Activated CD4-positive, alpha-beta T cell treated with anti-CD3 and anti-CD28 coated beads, Interleukin-10, Interleukin-2, amounts not matched to agents 100 ng/mL and 50 ng/mL, durations not matched to agents 16 hours and 8 hours (primary cell): ENCODE measurements at places on chromosomes 6 and 20.

DNA sequence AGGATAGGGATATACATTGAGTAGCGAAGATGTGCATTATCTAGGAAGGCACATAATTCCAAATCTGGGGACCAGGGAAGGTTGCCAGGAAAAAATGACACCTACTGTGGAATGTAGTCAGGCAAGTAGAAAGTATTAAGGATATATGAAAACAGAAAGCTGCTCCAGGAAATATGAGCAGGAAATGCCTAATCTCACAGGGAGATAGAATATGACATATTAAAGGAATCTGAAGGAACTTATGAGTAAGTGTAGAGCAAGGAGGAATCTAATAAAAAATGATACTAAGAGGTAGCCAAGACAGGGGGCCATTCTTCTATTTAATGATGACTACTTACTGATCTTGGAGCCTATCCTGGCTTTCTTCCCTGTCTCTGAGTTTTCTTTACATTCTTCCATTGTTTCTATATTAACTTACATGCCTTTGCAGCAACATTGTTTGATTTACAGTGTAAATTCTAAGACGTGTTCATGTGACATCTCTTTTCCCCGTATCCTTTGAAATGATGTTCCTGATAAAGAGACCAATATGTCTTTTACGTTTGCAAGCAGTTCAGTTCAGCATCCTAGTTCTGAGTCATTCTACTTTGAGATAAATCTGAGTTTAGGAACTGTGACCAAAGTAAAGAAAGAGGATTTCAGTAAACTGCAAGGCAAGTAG lies 58.6 kb downstream of the TINAG start:
- no peak for DNase-seq

- DNase-seq = peak; percentile 17
Measured at GRCh38 chr6:12270551-12271230, 19.5 kb upstream of the EDN1 start.

DNA sequence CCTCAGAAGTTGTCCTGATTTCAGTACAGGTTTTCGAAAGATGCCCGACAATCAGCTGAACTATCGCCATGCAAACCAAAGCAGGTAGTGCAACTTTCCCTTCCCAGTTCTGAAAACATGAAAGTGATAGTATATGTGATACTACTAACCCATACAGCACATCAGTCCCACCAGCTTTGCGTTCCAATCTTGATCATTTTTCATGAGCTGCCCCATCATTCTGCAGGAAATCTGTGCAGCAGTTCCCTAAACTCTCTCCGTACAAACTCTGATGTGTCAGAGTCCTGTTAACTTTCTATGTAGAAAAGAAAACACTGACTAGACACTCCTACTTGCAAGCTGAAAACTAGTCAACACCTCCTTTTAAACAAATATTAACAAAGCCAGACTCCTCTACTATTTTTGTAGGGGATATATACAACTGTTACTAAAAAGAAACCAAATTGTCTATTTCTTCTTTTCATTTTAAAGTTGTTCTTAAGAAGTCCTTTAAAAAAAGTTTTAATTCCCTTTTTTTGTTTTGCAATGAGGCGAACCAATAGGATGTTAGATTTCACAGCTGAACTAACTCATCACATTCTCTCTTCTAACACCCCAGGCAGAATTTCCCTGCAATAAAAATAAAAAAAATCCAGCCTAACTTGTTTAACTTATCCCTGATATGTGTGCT lies 99.6 kb upstream of the DST start:
- DNase-seq = no peak

DNA sequence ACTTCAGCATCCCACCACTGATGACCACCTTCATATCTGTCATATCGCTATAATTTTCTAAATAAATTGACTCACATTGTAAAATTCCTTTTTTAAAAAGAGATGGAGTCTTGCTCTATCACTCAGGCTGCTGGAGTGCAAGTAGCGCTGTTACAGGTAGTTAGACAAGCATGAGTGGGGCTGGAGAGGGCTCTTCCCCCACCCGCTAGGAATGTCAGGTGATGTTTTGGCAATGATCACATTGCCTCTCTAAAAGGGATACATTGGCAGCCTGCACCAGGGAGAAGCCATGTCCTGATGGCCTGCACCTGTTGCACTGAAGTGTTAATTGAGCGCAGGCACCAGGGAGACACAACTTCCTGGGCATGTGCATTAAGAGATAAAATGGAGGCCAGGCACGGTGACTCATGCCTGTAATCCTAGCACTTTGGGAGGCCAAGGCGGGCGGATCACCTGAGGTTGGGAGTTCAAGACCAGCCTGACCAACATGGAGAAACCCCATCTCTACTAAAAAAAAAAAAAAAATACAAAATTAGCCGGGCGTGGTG lies 16.9 kb upstream of the SLC22A16 start:
- DNase-seq = no peak

- DNase-seq = no peak
Measured at GRCh38 chr20:13349235-13349604, 128.1 kb downstream of the ISM1 start.

GRCh38 chr20:41615110-41615509 lies 3.1 kb downstream of the CHD6 start:
- DNase-seq = no peak

DNA sequence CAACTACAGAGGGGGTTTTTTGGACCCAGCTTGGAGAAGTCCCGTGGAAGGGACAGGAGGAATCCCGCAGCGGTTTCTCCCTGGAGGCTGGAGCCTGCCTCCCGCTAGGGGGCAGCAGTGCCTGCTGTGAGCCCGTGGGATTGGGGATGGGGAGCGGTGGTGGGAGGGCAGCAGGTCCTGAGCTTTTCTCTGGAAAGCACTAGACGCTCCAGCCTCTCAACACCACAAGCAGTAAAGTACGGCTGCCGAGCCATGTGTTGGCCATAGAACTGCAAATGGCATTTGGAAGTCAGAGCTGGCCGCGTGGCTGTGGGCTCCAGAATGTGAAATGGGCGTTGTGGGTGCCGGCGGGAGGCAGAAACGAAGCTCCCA lies 47.8 kb downstream of the GMPR start:
- peak; percentile 33 for DNase-seq

DNA sequence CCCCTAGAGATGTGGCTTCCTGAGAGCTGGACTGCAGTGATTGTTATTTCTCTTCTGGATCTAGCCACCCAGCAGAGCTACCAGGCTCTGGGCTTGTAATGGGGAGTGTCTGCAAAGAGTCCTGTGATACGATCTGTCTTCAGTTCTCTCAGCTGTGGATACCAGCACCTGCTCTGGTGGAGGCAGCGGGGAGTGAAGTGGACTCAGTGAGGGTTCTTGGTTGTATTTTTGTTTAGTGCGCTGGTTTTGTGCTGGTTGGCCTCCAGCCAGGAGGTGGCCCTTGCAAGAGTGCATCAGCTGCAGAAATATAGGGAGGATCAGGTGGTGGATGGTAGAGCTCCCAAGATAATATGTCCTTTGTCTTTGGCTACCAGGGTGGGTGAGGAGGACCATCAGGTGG lies 33.7 kb downstream of the PAX1 start:
- DNase-seq = no peak

DNA sequence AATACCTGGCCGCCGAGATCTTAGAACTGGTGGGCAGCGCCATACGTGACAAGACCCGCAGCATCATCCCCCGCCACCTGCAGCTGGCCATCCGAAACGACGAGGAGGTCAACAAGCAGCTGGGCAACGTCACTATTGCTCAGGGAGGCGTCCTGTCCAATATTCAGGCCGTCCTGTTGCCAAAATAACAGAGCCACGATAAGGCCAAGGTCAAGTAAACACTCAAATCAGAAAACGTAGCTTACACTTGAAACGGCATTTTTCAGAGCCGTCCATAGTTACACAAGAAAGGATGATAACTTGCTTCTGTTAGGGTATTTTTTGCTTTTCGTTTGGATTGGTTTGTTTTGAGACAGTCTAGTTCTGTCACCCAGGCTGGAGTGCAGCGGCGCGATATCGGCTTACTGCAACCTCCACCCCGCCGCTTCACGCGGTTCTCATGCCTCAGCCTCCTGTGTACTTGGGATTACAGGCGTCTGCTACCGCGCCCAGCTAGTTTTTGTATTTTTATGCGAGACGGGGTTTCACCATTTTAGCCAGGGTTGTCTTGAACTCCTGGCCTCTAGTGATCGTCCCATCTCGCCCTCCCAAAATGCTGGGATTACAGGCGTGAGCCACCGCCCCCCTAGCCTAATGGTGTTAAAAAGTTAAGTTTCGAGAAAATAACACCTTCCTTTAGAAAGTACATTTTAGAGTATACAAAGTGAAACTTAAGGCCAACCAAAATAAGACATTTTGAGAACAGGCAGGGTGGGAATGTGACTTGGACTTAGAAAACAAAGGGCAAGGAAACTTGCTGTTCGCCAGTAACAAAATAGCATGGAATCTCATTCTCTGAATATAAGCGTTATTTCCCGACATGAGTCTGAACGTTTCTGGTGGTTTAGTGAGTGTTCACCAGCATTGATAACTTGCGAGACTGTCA lies 42.8 kb upstream of the HFE start:
- no peak for DNase-seq

DNA sequence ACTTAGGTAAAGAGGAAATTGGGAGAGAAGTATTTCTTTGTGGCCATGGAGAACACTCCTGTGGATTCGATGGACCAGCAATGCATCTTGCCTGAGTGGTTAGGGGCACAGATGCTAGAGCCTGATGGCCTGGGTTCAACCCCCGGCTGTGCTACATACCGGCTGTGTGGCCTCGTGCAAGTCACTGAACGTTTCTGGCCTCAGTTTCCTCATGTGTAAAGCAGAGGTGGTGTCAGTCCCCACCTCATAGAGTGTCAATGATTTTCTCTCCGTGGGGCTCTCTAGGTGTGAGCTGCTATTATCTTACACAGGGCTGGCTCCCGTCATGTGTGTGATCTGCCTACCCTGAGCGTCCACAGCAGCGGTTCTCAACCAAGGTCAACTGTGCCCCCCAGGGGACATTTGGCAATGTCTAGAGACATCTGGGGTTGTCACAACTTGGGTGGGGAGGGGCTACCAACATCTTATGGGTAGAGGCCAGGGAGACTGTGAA lies 50.0 kb upstream of the PTPN1 start:
- DNase-seq = no peak

GRCh38 chr20:8043687-8044282 lies 24.2 kb upstream of the TMX4 start:
- DNase-seq = peak; percentile 70

DNA sequence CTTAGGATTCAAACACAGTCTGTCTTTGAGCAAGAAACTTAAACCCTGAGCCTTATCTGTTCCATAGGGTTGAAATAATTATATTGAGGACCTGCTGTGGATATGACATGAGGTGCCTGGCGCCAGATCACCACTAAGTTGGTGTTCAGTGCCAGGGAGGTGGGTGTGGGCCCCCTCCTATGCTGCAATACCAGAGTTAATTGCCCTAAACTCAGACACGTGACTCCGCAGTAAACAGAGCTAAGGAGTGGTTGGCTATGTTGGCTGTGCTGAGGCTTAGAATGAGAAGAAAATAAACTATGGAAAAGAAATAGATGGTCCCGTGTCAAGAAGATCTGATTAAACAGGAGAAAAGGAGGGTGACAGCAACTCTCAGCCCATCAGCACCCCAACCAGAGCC lies 419.4 kb upstream of the JARID2 start:
- DNase-seq = no peak

DNA sequence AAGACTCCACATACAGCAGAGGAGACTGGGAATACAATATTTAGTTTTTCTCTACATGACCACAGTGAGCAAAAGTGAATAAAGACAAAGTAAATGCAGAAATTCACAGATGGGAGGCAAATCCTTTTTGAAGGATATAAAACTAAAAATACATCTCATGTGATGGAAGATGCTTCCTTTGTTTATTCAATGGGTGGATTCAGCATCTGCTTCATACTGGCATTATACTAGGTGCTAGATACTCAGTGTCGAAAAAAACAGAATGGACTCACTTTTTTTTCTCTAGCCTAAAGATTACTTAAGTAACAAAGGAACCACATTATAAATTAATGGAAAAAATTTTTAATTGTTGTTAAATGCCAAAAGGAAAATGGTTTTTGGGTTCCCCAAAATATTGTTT lies 216.2 kb downstream of the TRDN start:
- no peak for DNase-seq

- DNase-seq = no peak
Measured at GRCh38 chr20:56868746-56869145, 239.6 kb downstream of the TFAP2C start.
